ENCODE measurements at places on chromosomes 3 and 15.

DNA sequence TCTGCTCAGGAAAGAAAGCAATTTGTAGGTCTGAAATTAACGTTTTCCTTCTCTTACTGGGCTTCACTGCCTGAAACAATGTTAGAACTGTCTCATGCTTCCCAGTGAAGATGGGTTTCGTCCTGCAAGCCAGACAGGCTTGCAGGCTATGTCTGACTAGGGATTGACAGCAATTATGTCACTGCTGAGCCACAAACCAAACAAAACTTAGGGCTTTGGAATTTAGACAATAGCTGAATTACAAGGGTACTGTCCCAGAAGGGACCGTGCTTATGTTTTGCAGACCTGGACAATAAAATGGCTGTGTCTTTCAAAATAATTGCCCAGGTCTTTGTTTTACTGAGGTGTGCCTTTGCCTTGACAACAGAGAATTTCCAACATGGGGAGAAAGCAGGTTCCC lies 46.3 kb upstream of the CCDC80 start:
- DNase-seq = no peak

DNA sequence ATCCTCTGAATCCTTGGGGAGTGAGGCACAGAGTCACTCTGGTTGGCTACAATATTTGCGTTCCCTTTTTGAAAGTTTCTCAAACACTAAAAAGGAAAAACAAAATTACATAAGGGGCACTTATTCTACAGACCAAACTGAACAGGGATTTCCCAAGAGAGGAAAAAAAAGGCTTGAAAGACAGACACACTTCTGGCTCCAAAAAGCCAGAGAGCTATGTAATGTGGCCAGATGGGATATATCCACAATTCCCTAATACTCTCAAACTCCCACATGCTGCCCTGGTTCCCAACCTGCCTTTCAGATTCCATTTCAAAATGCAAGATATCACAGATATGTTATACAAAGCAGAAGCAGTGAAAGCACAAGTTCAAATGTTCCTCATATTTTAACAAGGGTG lies 1.6 kb downstream of the FRMD4B start:
- no peak for DNase-seq

DNA sequence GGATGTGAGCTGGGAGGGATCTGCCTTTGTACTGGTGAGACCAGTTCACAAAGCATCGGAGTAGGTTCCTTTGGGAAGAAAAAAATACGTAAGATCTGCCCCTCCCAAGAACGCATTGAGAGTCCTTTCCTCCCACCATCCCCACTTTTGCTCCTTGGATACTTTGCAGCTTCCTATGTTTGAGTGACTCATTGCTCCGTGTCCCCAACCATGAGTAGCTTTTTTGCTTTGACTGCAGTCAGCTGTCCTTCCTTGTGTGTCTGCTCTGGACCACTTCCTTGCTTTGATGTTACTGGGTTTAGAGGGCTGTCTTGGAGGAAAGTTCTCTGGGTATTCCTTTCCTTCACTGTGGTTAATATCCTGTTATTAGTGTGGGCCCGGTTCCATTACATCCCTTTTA lies 43.2 kb upstream of the PTPN23 start:
- no peak for DNase-seq

GRCh38 chr3:138673641-138674530 lies 65.3 kb downstream of the FAIM start:
- no peak for DNase-seq

DNA sequence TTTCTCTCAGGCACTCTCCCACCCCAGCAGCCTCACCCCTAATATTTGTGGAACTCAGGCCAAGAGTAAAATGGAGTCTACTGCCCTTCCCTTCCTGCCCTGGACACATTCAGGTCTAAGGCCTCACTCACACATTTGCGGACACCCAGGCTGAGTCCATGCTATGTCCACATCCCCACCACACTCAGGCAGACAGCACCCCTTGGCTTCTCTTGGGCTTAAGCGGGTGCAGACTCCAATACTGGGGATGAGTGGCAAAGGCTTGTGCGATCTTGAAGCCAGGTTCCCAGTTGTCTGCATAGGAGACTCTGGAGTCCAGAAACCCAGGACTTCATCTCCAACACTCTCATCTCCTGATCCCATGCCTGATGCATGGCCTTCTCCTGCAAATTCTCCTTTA lies 17.5 kb upstream of the CFAP100 start:
- DNase-seq = no peak

DNA sequence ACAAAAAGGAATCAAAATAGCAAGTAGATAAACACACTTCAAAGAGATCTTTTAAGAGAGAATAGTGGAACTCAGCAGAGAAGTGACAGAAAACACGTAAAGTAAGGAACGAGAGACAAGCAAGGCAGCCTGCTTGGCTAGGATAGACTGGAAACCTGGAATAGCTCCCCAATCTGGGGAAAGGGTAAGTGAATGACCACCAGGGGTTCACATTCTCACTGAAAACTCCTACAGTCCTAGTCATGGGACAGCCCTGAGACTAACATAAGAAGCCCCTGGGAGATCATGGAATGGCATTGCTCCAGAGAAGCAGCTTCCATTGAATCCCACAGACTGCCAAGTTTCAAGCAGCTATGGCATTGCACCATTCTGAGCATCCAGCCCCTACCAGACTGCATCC lies 363.6 kb upstream of the ARPP21 start:
- DNase-seq = no peak

GRCh38 chr15:24075420-24076089 lies 388.4 kb upstream of the NDN start:
- DNase-seq = no peak

DNA sequence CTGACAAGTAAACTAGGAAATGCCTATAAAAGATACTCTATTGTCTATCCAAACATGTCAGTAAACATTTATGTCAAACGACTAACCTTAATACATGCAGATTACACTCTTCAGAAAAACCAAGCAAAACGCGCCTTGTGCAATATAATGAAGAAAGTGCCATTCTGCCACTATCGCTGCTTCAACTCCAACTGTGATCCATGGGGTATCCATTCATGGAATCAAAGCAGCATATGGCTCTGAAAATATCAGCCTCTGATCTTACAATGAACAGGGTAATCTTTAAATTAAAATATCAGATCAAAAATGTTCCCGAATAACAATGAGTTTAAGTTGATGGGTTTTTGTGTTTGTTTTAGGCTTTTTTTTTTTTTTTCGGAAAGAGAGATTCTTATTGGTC lies 105.5 kb upstream of the SETMAR start:
- no peak for DNase-seq

DNA sequence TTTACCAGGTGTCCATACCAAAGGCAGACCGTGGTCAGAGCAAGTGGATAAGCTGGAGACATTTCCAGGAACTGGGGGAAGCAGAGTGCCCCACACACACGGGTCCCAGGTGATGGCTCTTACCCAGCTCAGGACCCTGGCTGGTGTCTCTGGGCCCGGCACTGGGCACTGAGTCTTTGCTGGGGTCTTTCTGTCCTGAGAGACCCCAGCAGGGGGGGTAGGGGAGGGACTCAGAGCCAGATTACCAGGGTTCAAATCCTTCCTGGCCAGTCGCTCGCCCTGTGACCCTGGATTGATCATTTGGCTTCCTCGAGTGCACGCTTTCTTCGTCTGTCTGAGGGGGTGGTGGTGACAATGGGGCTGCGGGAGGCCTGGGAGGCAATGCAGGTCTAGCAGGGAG lies 95.7 kb downstream of the PLXNA1 start:
- DNase-seq = no peak

DNA sequence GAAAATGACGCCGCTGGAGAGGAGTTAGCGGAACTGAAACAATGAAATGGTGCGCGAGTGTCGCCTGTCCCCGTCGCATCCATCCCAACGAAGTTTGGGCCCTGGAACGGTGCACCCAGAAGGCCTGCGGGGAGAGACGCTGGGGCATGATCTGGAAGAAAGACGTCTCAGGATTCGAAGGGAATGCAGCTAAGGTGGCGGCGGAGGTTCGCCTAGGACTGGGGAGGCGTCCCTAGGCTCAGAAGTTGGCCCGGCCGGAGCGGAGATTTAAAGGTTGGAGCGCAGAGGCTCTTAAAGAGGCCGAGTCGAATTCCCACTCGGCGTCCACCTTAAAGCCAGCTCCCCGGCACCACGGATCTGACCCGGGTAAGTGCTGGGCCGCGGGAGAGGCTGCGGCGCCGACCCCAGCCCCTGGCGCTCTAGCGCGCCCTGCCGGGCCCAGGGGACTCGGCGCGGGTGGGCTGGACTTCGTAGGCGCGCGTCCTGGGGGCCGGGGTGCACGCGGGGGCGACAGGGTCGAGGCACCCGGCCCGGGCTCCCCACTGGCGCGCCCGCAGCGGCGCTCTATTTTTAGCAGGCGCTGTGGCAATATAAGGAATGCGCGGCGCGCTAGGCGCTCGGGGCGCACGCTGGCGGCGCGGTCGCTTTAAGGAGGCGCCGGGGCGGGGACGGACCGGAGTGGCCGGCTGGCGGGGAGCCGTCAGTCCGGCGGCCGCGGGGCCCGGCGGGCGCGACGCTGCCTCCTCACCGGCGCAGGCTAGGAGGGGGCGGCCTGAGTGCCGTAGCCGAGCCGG lies at the start of gene MRAS:
TSS of gene MRAS (plus strand) at position 620 of the 794 bp plus-strand sequence. CDS start 24,305 bp downstream, outside the sequence.
- peak; percentile 25 for DNase-seq

DNA sequence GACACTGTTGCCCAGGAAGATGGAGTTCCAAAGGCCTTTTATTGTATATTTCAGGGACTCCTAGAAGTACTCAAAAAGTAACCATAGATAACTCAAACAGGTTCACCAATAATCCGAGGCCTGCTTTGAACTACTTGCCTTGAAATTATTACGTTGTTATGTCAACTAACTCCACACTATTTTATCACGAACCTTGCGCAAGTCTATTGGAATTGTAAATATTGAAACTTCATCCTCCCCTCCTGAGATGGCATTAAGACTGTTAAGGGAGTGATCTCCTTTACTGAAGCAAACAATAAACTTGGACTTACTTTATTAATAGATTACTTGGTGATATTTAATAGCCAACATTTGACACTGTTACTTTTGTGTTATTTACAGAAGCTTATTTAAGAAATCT lies 199.6 kb upstream of the GADL1 start:
- DNase-seq = no peak

DNA sequence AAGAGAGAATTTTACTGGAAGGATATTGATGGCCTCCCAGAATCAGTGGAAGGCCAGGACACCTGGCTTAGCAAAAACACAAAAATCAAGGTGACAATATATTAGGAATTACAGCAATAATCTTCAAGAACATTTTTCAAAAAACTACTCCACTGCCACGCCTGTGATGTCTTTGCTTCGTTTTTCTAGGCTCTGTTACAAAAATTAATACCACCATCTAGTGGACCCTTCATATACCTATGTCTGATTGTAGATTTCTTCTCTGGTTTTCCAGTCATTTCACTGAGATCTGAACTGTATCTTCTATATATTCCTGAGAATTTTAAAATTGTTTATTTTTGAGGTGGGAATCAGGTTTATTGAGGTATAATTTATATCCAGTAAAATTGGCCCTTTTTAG lies 5.6 kb upstream of the SLC33A1 start:
- no peak for DNase-seq

- DNase-seq = no peak
Observed at GRCh38 chr15:101286471-101287114, 8.5 kb downstream of the SNRPA1 start.

- no peak for DNase-seq
Observed at GRCh38 chr15:63481105-63481810, 23.1 kb upstream of the USP3 start.

DNA sequence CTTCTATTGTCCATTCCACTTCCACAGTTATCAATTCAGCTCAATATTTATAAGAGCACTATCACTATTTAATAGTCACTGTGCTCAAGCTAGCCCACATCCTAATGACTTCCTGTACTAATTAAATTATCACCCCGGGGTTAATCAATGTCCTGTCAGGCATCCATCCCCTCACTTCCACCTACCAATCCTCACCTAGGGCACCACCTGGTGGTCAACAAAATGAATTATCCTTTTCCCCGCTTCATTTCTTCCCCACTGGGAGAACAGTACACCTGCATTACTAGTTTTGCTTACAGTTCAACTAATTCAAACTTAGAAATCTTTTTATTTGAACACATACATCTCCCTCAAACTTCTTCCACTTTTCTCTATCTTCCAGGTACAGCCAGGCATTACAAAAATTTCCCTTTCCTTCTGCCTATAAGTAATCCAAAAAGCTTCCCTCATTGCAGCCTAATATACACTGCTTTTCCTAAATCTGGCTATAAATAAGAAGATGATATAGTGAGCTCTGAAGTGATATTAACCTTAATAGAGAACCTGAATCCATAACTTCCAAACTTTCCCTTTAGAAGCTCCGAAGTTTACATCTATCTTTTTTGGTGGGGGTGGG lies 68.5 kb downstream of the TMCC1 start:
- DNase-seq = peak; percentile 2

DNA sequence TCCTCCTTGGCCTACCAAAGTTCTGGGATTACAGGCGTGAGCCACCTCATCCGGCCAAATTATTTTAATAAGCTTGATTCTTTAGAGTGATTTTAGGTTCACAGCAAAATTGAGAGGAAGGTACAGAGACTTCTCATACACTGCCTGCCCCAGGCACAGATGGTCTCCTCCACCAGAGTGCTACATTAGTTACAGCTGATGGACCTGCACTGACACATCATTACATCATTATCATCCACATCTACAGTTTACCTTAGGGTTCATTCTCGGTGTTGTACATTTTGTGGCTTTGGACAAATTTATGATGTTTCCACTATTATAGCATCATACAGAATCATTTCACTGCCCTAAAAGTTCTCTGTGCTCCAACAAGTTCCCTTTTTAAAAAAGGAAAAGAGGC lies 4.4 kb upstream of the VPS8 start:
- DNase-seq = no peak

DNA sequence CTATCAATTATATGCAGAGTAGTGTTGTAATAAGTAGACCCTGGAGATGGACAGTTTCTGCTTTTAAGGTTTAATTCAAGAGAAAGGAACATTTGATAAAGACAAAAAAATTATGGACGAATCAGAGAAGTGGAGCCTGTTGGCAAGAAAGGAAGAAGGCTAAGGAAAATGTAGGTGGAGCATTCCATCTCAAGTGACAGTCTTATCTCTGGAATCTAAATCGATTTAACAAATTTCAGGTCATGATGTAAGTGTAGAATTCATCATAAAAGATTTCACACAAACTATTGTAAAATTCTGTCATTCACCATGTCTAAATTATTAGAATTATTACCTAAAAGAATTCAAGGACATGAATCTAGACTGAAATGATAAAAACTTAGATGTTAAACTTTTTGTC lies 36.3 kb downstream of the TSC22D2 start:
- DNase-seq = no peak

DNA sequence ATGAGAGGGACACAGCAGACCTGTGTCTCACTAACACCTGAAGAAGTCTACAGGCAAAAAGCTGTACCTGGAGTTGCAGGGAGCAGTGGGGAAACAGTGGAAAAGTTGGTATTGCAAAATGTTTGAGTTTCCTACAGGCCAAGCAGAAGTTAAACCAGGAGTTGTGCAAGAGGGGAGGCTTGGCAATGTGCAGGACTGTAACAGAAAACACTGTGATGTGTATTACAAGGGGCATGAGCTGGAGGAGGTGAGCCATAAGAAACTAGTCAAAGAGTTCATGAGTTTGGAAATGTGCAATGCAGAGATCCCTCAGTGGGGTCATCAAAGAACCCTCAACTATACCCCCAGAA lies 47.1 kb upstream of the SERPINI2 start:
- DNase-seq = no peak

- DNase-seq = no peak
Observed at GRCh38 chr3:48476426-48477053, 27.4 kb downstream of the SHISA5 start.

GRCh38 chr3:169663951-169664820 lies 674 bp upstream of the MECOM start:
- DNase-seq = no peak
